Mammary epithelial cell (primary cell): ENCODE measurements at places on chromosomes 1 and 21.

DNA sequence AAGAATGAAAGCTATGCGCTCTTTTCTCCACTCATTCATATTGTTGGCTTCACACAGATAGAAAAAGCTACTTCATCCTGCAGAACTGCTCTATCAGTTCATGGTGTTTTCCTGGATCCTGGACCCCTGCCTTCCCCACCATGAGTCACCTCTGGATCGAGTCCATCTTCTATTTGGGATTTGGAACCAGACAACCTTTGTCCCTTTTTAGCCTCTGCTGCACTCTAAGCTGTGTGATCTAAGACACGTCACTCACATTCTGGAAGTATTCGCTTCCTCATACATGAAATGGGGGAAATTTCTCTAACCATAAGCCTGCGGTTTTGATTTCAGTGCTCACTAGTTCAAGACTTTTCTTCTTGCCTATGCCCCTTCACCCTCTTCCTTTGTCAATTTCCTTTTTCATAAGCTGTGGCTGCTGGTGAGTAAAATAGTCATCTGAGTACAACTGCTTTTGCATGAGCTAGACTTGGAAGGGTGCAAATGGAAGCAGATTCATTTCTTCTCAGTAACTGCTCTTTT is 14.1 kb upstream of the DEGS1 start:
- DNase-seq = no peak

GRCh38 chr1:230109895-230110667 is 43.0 kb downstream of the GALNT2 start:
- no peak for DNase-seq

- no peak for DNase-seq
Measured at GRCh38 chr21:46469275-46469674, 10.6 kb downstream of the DIP2A start.

GRCh38 chr1:55696891-55697290 is 481.7 kb upstream of the USP24 start:
- DNase-seq = no peak

DNA sequence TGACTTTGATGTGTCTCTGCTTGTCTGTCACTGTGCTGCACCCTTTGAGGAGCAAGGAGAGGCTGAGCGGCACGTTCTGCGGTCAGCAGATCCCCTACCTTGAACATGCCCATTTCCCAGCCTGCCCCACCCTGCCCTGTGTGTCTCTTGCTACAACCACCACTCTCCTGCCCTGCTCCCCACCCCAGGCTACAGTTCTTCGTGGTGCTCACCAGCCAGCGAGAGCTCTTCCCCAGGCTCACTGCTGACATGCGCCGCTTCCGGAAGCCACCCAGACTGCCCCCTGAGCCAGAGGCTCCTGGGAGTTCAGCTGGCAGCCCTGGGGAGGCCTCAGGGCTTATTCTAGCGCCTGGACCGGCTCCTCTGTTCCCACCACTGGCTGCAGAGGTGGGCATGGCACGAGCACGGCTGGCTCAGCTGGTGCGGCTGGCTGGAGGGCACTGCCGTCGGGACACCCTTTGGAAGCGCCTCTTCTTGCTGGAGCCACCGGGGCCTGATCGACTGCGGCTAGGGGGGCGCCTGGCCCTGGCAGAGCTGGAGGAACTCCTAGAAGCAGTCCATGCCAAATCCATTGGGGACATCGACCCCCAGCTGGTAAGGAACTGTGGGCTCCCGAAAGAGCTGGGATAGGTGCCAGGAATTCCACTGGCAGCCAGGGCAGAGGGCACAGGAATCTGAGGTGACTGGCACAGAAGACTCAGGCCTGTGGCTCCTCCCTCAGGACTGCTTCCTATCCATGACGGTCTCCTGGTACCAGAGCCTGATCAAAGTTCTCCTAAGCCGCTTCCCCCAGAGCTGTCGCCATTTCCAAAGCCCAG is 5.6 kb downstream of the HYI start:
- no peak for DNase-seq
